Breast epithelium (tissue), 4 donors: ENCODE measurements at places on chromosomes 6 and 20. TPM values are rescaled to one million over a fixed set of nuclear protein-coding genes. Genes with fewer than 3 reads are reported as not detected.

The ZDHHC14 gene
- total RNA-seq = 9.8 TPM

The TSPO2 gene
- total RNA-seq = not detected

The FUT9 gene
- 2.8 TPM for total RNA-seq

The SLA2 gene
- 0.64 TPM for total RNA-seq

The SIRPA gene
- 53.9 TPM for total RNA-seq

The SRPK1 gene
- 61.3 TPM for total RNA-seq

The TNNC2 gene
- total RNA-seq = 2.6 TPM

The TREML2 gene
- total RNA-seq = not detected

The CDH26 gene
- 2.1 TPM for total RNA-seq

The TMX4 gene
- 60.7 TPM for total RNA-seq

The MOG gene
- not detected for total RNA-seq

The LCA5 gene
- 8.2 TPM for total RNA-seq

The NFS1 gene
- total RNA-seq = 31.7 TPM

The YWHAB gene
- total RNA-seq = 155 TPM

The KHDC1L gene
- total RNA-seq = not detected

The SLC22A7 gene
- total RNA-seq = not detected

The LIME1 gene
- 7.0 TPM for total RNA-seq

The BEND6 gene
- total RNA-seq = 0.80 TPM

The IRF4 gene
- 9.1 TPM for total RNA-seq

The NRSN1 gene
- not detected for total RNA-seq

The STX11 gene
- total RNA-seq = 20.0 TPM

The GSTA2 gene
- not detected for total RNA-seq

The SLC22A3 gene
- total RNA-seq = 3.4 TPM

The DBNDD2 gene
- 49.2 TPM for total RNA-seq

The LY6G5C gene
- 1.9 TPM for total RNA-seq

The FILIP1 gene
- total RNA-seq = 2.9 TPM

The KCNK16 gene
- total RNA-seq = not detected

The TDRD6 gene
- 1.1 TPM for total RNA-seq
